Stimulated activated CD4-positive, alpha-beta T cell treated with anti-CD3 and anti-CD28 coated beads, Interleukin-4, amount 100 ng/mL, for 48 hours (primary cell): ENCODE measurements at places on chromosomes 11 and 22.
A peak's percentile ranks its signal among the peaks of the same experiment; 100 is the strongest.

DNA sequence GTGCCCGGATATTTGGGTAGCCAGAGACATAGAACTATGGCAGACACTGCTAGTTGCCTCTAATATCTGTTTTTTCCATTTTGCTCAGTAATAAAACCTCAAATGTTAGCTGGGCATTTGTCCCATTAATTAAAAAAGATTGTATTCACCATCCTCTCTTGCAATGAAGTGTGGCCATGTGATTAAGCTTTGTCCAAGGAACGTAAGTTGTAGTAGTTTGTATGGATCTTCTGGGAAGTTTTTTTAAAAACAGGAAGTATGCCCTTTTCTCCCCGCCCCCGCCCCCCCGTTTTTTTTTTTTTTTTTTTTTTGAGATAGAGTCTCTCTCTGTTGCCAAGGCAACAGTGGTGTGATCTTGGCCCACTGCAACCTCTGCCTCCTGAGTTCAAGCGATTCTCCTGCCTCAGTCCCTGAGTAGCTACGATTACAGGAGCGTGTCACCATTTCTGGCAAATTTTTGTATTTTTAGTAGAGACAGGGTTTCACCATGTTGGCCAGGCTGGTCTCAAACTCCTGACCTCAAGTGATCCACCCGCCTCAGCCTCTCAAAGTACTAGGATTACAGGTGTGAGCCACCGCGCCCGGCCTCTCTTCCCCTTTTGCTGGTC is 1.7 kb upstream of the TMEM135 start:
- DNase-seq, result no peak

DNA sequence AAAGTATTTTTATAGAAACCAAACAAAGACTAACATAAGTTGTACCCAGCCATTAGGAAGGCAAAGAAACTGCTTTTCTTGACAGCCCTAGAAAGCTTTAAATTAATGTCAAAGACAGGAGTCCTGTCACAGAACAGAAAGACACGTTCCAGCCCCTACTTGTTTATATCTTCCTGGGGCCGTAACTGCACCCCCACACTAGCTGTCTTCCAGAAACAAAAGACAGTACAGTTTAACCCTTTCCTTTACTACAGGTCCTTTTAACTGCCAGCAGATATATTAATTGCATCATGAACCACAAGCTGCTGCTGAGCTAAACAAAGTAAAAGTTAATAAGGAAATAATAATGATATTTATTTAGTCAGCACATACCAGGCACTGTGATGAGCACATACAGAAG is 20.3 kb upstream of the CFAP300 start:
- no peak for DNase-seq

DNA sequence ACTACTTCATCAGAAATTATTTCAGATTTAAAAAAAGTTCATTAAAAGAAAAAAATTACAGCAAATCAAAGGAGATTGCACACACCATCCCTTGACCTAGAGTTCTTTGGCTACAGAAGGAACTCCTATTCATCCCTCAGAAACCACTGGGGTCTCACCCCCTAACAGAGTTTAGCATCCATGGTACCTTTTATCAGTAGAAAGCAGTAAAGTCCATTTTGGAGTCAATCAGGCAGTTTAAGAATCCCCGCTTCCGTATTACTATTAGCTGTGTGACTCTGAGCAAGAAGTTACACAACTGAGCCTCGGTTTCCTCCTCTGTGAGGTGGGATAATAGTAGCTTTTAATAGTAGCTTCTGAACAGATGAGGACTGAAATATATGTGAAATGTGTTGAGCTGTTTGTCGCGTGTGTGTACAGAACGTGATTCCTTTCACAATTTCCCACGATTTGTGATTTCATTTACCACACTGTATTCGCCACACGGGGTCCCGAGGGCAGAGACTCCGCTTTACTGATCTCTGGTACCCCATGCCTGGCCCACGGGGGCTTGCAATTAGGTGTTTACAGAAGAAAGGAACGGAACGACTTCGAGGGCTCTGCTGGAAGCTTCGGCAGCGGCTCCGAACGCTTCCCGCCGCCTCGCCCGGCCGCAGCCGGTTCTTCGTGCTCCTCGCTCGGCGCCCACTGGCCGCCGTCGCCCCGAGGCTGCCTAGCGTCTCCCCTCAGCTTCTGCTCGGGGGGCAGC is 72.5 kb upstream of the ZBED5 start:
- no peak for DNase-seq

- no peak for DNase-seq
Observed at GRCh38 chr22:50621948-50622722, 5.8 kb downstream of the ARSA start.

GRCh38 chr22:46547883-46548244 is 10.4 kb upstream of the CELSR1 start:
- DNase-seq, result no peak

GRCh38 chr22:49735901-49736421 is 91.7 kb downstream of the BRD1 start:
- no peak for DNase-seq

GRCh38 chr11:34356130-34356529 is 1.7 kb downstream of the ABTB2 start:
- DNase-seq, result no peak

GRCh38 chr11:62856333-62856895 is 17.0 kb upstream of the WDR74 start:
- DNase-seq, result no peak

- no peak for DNase-seq
Observed at GRCh38 chr11:1968454-1969002, 21.4 kb downstream of the MRPL23 start.

GRCh38 chr22:27205492-27206373 is 548.3 kb downstream of the MIAT start:
- DNase-seq, result no peak

DNA sequence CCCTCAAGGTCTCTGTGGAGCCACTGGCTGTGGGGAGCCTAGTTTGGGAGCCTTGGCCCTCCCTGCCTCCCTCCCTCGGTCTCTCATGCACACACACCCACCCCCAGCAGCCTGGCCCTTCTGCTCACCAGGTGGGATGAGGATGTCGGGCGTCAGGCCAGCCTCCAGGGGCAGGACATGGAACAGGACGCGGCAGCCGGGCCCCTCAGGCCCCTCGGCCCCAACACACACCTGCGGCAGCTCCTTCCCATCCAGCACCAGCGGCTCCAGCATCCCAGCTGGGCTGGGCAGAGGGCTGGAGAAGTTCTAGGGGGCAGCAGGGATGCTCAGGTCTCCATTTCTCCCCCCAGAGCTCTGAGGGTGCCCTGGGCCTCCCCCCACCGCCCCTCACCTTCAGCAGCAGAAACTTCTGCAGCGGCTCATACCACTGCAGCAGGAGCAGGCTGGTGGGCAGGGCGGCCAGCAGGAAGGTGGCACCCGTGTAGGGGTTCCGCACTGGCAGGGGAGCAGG is 11.2 kb downstream of the MAP4K2 start:
- no peak for DNase-seq

GRCh38 chr11:61829806-61830205 is 1.7 kb downstream of the FADS2 start:
- no peak for DNase-seq

DNA sequence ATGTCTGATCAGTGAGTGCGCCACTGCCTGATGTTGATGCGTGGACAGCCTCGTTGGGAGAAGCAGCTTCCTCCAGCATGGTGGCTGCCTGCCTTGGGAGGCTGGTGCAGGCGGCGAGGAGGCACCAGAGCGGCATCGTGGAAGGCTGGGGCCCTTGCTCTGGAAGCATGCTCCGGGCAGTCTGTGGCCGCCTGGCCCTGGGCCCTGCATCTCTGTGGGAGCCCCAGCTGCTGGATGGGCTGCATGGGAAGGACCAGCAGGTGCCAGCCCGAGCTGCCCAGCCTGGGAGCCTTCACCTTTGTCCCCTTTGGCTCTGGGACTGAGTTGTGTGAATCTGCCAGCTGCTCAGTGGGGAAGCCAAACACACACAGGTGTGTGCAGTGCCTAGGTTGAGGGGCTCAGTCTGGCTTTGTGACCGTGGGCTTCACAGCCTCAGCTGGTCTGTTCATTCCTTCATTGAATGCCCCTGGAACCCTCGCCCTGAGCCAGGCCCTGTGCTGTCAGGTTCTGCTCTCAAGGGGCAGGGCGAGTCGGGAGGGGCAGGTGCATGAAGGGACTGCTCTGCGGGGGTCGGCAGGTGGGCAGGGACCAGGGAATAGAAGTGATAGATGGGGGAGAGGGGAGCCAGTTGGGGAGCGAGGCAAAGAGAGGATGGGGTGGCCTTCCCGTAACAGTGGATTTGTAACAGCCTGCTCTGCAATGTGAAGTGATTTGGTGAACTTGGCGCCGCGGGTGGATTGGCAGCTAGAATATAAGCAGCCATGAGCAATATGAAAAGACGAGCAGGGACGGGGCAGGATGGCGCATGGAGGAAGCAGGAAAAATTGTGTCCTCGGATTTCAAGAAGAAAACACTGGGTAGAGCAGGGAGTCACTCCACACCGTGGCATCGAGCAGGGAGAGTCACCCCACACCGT is 354.2 kb downstream of the TBC1D22A start:
- DNase-seq, result no peak

DNA sequence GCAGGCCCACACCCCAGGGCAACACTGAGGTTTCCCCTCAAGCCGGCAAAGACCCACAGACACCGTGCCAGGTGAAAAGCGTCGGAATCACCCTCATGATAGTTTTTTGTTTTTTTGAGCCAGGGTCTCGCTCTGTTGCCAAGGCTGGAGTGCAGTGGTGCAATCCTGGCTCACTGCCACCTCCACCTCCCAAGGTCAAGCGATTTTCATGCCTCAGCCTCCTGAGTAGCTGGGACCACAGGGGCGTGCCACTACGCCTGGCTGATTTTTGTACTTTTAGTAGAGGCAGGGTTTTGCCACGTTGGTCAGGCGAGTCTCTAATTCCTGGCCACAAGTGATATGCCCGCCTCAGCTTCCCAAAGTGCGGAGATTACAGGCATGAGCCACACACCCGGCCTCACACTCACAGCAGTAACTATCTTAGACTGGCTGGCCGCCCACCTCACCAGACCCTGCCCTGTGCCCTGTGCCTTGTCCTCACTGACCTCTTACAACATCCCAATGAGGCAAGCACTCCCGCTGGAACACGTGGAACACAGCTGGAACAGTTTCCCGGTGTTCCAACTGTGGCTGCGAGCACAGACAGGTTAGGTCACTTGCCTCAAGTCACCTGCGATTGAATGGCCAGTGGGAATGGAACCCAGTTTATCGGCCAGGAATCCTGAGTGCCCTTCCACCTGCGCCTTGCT is 21.1 kb downstream of the LRRC10B start:
- no peak for DNase-seq

DNA sequence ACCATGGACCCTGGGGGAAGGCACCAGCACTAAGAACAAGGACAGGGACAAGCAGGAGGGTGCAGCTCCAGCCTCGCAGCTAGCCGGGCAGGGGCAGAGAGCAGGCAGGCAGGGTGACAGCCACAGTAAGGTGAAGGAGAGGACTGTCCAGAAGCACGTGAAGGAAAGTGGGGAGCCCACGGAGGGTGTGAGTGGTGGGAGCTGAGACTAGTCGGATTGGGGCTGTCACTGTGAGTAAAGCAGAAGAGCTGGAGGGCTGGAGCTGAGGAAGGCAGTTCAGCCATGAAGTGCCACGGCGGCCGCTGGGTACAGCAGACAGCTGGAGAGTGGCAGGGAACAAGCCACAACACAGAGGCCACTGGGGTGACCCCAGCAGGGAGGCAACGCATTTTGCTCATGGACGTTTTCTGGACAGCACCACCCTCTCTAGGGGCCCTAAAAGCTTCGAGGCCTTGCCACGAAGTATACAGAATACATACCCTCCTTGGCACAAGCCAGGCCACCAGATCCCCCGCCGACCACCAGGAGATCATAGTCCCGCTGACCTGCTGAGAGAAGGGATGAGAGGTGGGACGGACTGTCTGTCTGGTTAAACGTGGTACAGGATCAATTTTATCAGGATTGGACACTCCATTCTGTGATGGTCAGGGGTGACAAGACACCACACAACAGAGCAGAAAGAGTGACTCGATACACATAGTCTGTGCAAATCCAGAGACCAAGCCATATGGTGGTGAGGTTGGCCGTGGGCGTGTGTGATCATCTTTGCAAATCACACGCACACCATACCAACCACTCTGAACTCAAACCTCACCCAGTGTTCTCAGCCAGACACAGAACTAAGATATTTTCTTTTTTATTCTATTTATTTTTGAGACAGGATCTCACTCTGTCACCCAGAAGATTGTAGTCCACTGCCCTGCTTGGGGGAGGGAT is 10.8 kb upstream of the COMT start:
- no peak for DNase-seq

- DNase-seq, result peak; percentile 42
Observed at GRCh38 chr22:49925525-49926128, 7.2 kb downstream of the CRELD2 start.

- no peak for DNase-seq
Observed at GRCh38 chr11:125720781-125721180, 25.3 kb upstream of the PATE1 start.

DNA sequence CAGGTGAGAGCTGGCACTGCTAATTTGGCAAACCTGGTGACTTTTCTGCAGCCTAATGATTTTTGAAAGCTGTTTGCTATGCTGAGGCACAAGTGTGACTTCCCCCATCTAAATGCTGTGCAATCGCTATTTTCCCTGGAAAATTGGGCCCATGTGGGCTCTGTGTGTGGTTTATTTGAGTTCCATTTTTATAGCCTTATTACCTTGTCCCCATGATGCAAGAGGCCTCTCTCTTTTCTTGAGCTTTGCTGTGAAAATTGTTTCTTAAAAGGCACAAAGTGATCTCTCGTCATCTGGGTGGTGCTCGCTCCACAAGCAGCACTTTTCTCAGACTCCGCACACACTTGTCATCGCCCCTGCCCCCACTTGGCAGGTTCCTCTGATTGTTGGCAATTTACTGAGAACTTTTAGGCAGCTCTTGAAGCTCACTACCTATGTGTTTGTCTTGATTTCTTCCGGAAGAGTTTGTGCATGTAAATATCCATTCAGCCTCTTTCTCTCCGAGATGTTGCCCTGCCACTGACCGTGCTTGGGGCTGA is 24.9 kb downstream of the BMAL1 start:
- no peak for DNase-seq

GRCh38 chr11:10459029-10459970 is 4.2 kb downstream of the AMPD3 start:
- DNase-seq, result no peak

GRCh38 chr11:43392713-43393112 is 34.0 kb downstream of the TTC17 start:
- DNase-seq, result no peak

DNA sequence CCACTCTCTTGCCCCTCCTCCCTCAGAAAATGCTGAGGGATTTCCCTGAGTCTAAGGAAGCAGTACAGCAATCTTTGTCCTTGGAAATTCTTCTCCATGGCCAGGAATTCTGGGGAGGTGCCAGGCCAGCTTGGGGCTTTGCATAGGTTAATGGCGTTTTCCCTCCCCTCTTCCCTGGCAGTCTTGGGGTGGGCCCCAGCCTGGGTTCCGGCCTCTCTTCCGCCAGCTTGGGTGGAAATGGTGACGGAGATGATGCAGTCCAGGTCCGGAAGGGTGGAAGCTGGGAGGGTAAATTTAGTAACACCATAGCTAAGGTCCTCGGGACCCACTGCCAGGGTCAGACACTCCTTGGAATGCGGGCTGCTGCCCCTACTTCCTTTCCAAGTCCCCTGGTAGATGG is 5.0 kb downstream of the PHLDB1 start:
- DNase-seq, result no peak

DNA sequence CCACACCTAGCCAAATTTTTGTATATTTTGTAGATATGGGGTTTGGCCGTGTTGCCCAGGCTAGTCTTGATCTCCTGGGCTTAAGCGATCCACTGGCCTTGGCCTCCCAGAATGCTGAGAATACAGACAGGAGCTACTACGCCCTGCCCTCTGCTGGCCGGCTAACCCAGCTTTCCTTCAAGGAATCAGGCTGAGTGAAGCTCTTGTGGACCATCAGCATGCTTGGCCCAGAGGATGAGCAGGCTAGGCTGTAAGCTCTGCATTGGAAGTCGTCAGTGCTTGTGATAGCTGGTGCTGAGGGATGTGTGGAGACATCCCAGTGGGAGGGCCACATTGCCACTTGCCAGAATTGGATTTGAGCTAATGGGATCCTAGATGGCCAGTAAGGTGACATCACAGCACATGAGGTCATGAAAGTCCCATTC is 60.6 kb downstream of the MED15 start:
- DNase-seq, result no peak
